ENCODE measurements at places on chromosomes 13 and 19. TPM values are rescaled to one million over a fixed set of nuclear protein-coding genes. Genes with fewer than 3 reads are reported as not detected.

PGLYRP1 gene
- 2.9 TPM for total RNA-seq

CNN1 gene
- total RNA-seq: 11.9 TPM

NXNL1 gene
- total RNA-seq: not detected

CFAP97D2 gene
- 3.6 TPM for total RNA-seq

HCN2 gene
- 0.47 TPM for total RNA-seq

CYP2A6 gene
- 11.6 TPM for total RNA-seq
